ENCODE measurements at places on chromosomes 4 and X.

DNA sequence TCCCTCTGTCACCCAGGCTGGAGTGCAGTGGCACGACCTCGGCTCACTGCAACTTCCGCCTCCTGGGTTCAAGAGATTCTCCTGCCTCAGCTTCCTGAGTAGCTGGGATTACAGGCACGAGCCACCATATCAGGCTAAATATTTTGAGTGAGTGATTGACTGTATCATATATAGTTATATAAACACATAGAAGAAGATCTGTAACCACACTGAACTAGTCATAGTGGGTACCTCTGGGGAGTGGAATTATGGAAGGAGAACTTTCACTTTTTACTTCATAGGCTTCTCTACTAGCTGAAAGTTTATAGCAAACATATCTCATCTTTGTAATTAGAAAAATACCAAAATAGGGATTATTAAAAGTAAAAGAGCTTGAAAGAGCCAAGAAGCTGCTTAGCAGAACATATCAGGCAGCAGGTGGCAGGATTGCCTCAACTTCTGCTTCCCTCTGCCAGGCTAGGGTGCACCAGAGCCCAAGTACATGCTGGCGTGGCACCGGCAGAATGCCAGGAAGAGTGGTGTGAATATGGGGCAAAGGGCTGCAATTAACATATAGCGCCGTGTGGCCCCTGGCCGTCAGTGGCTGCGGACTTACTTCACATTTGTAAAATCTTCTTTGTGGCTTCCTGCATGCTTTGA, 39.5 kb upstream of the CD40LG start:
- DNase-seq, result peak; percentile 50

DNA sequence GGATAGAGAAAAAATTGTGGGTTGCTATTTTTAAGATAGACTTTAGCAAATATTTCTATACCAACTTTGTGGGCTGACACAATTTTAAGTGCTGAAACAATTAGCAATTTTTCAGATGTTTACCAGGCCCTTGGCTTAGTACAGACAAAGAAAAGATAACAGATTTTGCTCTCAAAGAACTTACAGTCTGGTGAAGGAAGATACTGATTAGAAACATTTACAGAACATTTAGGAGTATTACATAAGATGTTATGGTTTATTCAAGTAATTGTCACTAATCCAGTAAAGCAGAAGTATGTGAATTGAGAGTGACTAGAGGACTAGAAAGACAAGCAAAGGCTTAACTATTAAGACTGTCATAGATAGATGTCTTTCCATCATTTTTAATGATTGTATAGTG, 35.3 kb upstream of the NDUFC1 start:
- no peak for DNase-seq

GRCh38 chrX:96386981-96387380, 297.7 kb upstream of the DIAPH2 start:
- no peak for DNase-seq

GRCh38 chr4:72945719-72946336, 123.7 kb downstream of the COX18 start:
- no peak for DNase-seq

GRCh38 chrX:54496936-54497335, 902 bp upstream of the FGD1 start:
- DNase-seq, result no peak

DNA sequence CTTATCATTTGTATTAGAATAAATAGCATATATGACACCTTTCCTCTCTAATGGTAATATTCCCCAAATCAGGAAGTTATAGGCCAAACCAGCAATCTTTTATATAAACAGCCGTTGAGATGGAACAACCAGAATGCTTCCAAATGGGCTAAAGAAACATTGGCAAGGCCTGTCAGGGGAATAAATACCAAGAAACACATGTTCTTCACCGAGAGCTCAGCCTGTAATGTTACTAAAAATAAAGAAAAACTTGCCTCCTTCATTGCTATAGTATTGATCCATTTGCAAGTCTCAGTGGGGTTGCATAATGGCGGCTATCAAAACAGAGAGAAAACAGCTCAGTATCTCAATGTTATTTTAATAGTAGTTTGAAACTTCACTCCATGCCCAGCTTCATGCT, 104.9 kb downstream of the FAM13A start:
- DNase-seq, result no peak

DNA sequence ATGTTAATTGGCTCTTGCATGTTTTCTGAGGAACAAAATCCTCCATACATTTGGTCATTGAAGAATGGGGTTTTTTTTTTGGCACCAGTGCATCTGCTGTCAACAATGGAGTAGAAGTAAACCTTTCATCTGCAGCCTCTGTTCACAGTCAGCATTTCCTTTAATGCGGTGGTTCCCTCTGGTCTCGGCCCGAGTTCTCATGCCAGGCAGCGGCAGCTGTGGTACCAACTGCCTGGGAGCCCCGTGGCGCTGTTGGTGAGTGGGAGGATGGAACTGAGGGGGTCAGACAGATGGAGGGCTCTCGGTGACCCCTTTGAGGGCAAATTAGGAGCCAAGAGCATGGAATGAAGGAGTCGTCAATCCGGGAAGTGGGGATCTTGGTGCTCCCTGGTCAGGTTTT, 114.7 kb downstream of the AFF1 start:
- no peak for DNase-seq

GRCh38 chr4:3599951-3600350, 67.7 kb upstream of the LRPAP1 start:
- no peak for DNase-seq

GRCh38 chr4:176927664-176928063, 134.9 kb upstream of the VEGFC start:
- no peak for DNase-seq

DNA sequence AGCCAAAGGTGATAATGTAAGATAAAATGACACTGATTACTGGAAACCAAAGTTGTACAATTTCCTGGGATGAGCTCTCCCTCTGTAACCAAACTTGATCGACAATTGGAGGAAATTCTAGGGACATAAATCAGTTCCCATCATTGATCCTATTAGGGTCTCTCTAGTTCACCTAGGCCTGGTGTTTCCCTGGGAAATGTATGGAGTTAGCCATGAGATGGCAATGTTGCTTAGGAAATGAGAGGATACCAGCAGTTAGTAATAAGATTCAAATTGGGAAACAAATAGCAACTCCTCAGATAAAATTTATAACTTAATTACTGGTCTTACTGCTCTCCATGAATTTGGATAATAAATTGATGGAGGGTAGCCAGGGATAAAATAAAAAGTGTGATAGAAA, 52.2 kb downstream of the SPATA18 start:
- DNase-seq, result no peak

DNA sequence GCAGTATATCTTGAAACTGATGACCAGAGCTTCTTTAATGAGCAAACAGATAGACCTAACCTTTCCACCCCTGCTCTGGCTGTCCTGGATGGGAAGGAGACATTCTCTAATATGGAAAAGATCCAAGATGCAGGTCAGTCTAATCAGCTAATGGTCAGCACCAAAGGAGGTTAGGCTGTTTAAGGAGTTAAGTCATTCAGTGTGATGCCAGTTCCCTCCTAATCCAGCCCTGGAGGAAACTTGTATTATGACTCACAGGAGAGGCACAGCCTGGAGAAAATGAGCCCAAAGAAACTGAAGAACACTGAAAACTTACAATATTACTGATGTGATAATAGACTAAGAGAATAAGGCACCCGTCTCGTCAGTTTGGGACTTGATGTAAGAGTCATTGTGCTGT, 323.0 kb downstream of the HNRNPD start:
- DNase-seq, result no peak

- DNase-seq, result no peak
Observed at GRCh38 chrX:123975180-123975579, 13.7 kb downstream of the STAG2 start.

- no peak for DNase-seq
Observed at GRCh38 chr4:87783781-87784180, 15.6 kb upstream of the IBSP start.

DNA sequence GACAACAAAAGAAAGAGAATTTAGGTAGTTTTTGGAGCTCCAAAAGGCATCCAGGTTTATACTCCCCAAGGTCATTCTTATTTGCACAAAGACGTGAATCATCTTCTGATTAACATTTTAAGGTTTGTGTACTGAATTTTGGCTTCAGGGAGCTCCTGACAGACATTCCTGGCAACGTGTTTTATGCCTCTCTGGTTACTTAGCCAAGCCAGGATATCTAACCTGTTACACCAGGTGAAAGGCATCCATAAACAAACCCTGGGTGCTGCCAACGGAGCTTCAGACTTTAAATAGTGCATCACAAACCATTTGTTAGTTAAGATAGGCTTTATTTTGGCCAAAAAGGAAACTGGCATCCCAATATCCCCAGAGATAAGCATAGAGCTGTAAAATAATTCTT, 997.3 kb downstream of the ARAP2 start:
- DNase-seq, result no peak

DNA sequence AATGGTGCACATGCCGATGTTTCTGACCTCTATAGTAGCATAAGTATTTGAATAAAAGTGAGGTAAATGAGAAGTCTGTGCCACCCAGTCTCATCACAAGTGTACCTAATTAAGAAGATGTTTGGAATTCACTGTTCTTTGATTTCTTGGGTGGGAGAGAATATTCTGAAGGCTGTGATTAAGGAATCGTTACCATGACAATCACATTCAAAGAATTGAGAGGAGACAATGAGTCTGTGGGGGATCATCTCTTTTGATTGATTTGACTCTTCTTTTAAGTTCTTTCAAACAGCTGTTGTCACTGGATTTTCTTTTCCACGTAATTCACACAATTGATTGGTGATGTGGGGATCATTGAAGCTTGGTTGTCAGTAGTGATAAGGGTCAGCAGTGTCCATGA, 18.1 kb downstream of the FHL1 start:
- no peak for DNase-seq

DNA sequence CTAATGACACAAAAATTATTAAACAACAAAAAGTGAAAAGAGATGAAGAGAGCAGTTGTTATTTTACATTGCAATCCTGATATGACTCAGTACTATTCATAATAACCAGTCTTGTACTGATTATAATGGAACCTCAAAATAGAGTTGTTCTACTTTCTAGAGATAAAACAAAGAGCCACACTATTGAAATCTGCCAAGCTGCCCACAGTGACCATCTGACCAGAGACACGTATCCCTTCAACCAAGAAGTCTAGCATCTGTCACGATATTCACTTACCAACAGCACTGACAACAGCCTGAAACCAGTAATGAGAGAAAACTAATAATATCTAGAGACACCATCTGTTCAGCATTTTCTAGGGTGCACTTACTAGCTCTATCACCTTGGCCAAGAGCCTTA, 466.7 kb downstream of the NKX6-1 start:
- DNase-seq, result no peak

- DNase-seq, result no peak
Observed at GRCh38 chr4:28388471-28388870, 1527.8 kb downstream of the STIM2 start.

- no peak for DNase-seq
Observed at GRCh38 chr4:53185869-53186585, 179.8 kb downstream of the SCFD2 start.

GRCh38 chrX:153512501-153512893, 4.9 kb upstream of the ATP2B3 start:
- DNase-seq, result no peak

GRCh38 chrX:42289492-42290385, 366.4 kb upstream of the CASK start:
- DNase-seq, result no peak

DNA sequence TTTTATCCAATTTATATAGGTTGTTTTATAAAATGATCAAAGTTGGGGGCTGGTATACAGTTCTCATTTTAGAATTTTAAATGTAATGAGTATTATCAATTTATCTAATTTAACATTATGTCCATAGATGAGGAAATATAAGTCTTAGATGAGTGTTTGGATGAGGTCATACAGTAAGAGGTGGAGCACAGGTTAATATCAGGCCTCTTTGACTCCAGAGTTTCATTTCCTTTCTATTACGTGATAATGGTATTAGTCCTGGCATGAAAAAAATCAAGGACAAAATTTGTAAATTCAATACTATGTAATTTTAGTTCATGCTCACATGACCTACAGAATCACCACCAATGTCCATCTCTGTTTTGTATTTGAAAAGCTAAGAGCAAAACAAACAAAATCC, 269.8 kb downstream of the FSTL5 start:
- DNase-seq, result no peak

DNA sequence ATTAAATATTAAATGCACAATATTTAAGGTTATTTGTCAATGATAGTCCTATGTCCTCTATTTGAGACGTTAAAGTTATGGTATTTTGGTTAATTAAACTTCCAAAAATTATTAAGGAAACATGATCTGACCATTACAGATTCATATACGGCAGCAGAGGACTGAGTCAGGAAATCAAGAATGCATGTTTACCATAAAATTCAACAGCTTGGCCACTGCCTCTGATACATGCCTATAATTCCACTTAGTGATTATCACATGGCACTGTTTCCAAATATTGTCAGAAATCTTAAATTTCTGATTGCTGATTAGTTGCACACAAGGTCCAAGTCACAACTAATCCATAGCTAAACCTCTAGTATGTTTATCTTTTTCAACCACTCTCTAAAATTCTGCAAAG, 232.2 kb upstream of the UGT8 start:
- no peak for DNase-seq

GRCh38 chr4:6258741-6259140, 10.9 kb upstream of the WFS1 start:
- DNase-seq, result no peak

DNA sequence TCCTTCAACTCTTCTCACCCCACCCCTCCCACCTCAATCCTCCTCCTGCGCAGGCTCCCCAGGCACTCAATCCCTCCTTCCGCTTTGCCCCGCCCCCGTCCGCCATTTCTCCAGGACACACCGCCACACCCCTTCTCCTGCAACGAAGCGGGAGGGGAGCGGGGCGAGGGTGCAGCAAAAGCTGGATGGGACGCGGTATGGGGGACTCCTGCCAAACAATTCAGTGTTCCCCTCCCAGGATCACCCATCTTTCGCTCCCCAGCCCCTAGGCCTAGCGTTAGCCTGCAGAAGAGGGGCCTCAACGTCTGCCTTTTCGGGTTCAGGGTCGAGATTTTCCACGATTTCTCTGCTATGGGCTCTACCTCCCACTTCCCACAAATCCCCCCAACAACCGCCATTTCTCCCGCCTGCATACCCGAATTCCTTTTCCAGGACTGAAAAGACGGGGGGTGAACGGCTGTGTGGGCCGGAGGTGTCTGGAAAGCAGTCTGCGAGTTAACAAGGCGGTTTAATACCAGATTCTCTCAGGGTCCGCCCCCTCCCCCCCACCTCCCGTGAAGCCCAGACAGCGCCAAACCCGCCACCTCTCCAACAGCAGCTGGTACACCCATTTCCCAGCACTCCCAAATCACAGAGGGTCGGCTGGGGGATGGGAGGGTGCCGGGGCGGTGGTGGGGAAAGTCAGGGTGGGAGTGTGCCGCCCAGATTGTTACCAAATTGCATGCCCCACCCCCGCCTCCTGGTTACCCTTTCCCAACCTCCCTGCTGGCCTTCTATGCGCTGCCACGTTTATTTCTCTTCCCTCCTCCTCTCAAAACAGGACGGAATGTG, 774 bp downstream of the ARMCX2 start:
- peak; percentile 40 for DNase-seq

GRCh38 chr4:88735564-88735963, 37.9 kb upstream of the NAP1L5 start:
- no peak for DNase-seq

GRCh38 chr4:8093587-8094274, 64.9 kb downstream of the ABLIM2 start:
- no peak for DNase-seq

- no peak for DNase-seq
Observed at GRCh38 chr4:57777876-57778275, 667.7 kb upstream of the IGFBP7 start.

- no peak for DNase-seq
Observed at GRCh38 chrX:138026211-138026610, 460.3 kb downstream of the ZIC3 start.

GRCh38 chrX:44890247-44890646, 17.3 kb downstream of the KDM6A start:
- no peak for DNase-seq

GRCh38 chrX:141668371-141668770, 30.2 kb downstream of the SPANXD start:
- no peak for DNase-seq
